ENCODE measurements at places on chromosomes 1 and 21.

- no peak for DNase-seq
Measured at GRCh38 chr1:247299723-247300381, 31.8 kb downstream of the ZNF496 start.

GRCh38 chr1:166721145-166721544, 118.1 kb upstream of the POGK start:
- no peak for DNase-seq

DNA sequence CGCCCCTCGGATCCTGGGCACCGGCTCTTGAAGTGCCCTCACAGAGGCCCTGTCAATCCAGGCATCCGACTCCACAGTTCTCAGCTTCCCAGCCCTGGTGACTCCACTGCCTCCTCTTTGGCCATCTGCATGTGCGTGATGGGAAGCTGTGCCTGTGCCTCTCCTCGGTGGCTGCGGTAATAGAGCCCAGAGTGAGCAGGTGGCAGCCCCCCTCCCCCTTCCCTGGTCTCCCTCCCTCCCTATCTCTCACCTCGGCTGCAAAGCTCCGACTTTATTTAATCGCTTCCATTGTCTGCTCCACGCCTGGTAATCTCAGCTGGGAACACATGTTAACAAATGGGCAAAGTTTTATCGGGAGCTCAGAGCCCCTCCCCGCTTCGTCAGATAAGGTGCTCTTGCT, 91.9 kb downstream of the IGSF21 start:
- DNase-seq, result no peak

- no peak for DNase-seq
Measured at GRCh38 chr1:31345635-31346034, 27.2 kb downstream of the FABP3 start.

DNA sequence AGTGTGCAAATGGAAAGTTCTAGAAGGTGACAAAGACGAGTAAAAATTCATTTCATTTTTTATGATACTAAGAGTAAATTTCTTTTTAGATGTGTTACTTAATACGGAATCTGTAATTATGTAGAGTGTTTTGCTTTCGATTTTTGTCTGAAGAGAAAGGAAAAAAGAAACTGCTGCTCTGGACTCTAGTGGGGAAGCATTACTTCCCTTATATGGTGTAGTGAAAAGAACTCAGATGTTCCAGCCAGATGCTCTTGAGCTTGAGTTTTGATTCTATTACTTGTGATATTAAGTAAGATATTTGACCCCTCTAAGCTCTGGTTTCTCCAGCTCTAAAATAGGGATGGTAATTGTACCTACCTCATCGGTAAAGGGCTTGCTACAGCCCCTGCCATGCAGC, 12.2 kb upstream of the GPR161 start:
- DNase-seq, result peak; percentile 20

- DNase-seq, result no peak
Measured at GRCh38 chr1:151888972-151889570, 20.2 kb downstream of the THEM4 start.

- peak; percentile 82 for DNase-seq
Measured at GRCh38 chr1:183349201-183349711, 68.9 kb downstream of the NMNAT2 start.

GRCh38 chr21:41752231-41752681, 14.6 kb downstream of the RIPK4 start:
- peak; percentile 84 for DNase-seq

DNA sequence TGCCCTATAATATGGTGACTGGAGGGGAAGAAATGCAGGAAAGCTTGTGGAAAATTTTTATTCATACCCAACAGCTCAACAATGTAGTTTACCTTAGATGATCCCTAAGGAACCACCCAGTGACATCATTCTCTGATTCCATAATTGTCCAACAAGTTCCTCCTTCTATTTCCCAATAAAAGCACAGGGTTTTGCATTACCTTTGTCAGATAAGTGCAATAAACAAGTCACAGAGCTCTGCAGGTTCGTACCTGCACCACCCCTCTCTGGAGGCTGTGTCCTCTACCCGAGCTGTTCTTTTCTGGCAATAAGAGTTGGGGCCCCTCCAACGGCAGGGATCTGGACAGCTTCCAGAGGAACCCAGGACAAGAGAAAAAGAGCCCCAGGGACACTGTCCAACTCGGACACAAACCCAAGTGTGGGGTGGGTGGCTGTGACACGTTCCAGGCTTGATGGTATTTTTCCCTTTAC, 38.8 kb downstream of the RCAN1 start:
- peak; percentile 61 for DNase-seq

GRCh38 chr1:173149887-173150286, 57.2 kb downstream of the TNFSF4 start:
- peak; percentile 24 for DNase-seq

DNA sequence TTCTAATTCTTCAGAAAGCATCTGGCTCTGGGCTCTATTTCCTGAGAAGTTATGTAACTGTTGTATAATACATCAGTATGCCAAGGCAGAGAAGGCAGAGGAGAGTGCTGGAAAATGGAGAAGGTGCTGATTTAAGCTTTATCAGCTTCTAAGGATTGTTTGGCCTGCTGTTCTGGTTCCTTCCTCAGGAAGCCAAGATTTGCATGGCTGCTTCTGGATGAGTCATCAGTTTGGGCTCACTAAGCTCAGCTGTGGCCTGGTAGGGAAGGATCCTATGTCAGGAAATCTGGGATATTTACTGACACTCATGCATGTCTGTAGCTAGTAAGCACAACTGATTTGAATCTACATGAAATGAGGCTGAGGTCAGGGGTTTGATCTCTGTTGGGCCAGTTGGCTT, 73.2 kb upstream of the ADGRL4 start:
- peak; percentile 85 for DNase-seq

- no peak for DNase-seq
Measured at GRCh38 chr1:1435911-1436629, 580 bp downstream of the VWA1 start.

DNA sequence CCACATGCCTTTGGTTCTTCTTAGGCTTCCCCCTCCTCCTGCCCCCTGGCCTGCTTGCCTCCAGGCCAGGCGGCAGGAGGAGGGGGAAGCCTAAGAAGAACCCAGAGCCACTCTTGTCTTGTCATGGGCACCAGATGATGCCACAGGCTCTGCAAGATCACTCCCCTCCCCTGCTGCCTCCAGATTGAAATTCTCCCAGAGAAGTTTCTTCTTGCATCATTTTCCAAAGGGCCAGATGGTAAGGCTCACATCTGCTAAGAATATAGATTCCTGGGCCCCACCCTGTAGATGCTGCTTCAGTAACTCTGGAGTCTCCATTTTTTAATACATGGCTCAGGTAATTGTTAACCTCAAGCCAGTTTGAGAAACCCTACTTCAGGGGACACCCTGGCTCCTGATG, 60.8 kb downstream of the FAM163A start:
- no peak for DNase-seq

GRCh38 chr1:23563755-23564374, 4.6 kb upstream of the ID3 start:
- DNase-seq, result no peak

- no peak for DNase-seq
Measured at GRCh38 chr21:42460391-42461184, 35.4 kb downstream of the RSPH1 start.

- peak; percentile 31 for DNase-seq
Measured at GRCh38 chr21:28971171-28971570, 21.5 kb downstream of the LTN1 start.

- DNase-seq, result no peak
Measured at GRCh38 chr1:232792949-232793348, 12.3 kb upstream of the MAP10 start.

GRCh38 chr21:34537838-34538237, 25.8 kb upstream of the KCNE1 start:
- peak; percentile 42 for DNase-seq

DNA sequence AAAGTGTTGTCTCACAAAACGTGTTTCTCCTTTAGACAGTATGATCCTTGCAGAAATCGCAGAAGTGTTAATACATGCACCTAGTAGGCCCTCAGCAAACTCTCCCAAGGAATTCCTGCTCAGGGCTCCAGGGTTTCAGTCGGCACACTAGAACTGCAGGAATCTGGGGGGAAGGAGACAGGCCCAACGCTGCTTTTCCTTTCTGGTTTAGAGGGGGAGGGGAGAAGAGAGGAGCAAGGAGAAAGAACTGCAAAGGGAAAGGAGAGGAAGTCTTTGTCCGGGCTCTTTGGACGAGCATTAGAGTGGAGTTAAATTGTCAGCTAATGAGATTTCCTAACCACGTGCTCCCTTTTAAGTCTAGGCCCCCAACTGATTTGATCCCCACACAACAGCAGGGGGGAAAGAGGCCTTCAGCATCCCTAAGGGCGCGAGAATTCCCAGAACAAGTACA, 103.7 kb upstream of the SOD1 start:
- DNase-seq, result no peak

DNA sequence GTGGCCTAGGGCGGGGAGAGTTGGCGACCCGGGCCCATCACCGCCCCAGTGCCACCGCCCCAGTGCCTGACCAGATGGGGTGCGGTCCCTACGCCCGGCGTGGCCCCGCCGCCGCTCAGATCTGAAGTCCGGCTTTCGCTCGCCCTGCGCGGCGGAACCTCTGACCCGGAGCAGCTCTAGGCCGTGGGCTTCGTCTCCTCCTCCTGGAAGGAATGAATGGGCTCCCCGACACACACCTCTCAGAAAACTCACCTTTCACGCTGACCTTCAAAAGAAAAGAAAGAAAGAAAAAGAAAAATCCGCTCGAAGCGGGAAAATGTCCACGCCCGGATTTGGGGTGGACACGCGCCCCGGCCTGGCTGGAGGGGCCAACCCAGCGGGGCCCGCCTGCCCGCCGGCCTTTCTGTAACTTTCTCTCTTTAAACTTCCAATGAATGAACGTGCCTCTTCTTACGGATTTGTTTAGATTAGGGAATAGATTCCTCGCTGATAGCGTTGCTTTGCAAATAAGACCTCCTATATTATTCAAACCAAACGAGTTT, 5.4 kb upstream of the SIM2 start:
- DNase-seq, result no peak

DNA sequence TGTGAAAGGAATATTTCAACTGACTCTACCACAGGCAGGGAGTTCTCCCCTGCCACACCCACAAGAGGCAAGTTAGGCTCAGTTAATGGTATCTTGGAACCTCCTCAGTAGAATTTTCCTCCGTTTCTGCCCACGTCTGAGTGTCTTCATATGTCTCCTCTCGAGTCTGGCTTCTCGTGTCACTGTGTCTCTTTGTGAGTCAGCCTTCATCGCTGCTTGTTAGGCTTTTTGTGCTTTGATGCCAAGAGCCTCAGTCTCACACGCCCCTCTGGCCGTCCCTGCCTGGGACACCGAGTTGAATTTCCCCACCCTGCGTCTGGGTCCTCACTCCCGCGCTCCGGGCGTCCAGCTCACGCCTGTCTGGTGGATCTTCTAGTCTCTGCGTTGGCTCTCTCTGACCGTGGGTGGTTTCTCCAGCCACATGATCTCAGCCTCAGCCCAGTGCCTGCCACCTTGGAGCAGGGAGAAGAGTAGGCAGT, 125.7 kb upstream of the GADD45A start:
- peak; percentile 64 for DNase-seq

DNA sequence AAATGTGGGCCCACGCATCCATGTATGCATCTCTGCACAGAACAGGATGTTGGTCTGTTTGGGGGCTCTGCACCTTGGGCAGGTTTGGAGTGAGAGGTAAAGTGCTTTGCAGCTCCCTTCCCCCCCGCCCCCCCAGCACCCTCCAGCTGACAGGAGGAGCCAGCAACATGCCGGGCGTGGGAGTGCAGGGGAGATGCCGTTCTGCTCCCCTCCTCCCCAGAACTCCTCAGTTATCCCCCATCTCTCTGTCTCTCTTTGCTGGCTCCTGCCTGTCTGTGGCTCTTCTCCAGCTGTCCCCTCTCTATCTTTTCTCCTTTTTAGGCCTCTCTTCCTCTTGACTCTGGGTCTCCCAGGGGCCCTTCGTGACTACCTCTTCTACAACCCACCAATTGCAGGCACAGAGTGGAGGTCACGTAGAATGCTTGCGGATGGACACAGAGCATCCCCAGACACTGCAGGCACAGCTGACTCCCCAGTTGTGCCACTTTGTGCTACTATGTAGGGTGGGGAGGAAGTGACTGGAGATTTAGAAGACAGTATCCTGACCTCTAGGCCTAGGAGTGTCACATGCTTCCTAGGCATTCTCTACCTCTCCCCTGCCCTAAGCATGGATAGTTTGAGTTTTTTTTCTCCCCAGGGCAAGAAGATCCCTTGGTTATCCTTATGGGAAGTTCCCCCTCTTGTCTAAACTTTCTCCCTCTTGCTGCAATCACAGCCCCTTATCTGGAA, 1.7 kb upstream of the RORC start:
- no peak for DNase-seq

DNA sequence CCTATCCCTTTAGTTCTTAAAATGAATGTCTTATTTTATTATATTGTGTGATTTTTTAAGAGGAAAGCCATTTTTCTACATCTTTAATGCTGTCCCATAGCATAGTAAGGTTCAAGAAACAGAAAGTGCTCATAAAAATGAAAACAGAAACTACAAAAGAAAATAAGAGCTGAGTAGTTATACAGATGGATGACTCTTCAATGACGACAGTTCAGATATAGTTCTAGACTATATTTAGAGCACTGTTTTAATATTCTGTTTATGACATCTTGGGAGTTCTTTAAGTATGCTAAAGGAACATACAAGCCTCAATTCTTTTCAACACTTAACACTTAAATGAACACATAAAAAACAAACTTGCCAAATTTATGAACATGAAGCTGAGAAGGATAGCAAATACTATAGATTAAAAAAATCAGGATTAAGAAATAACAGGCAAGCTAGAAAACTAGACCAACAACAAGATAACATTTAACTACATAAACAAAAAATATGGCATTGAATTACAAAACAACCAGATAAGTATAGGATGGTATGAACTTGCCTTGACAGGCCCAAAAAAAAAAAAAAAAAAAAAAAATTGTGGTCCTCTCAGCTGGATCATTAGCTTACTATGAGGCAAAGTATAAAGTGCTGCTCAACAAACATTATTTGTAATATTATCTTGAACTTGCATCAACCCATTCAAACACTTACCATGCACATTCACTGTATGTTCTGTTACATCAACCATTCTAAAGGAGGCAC, 87.9 kb downstream of the ZZZ3 start:
- no peak for DNase-seq

DNA sequence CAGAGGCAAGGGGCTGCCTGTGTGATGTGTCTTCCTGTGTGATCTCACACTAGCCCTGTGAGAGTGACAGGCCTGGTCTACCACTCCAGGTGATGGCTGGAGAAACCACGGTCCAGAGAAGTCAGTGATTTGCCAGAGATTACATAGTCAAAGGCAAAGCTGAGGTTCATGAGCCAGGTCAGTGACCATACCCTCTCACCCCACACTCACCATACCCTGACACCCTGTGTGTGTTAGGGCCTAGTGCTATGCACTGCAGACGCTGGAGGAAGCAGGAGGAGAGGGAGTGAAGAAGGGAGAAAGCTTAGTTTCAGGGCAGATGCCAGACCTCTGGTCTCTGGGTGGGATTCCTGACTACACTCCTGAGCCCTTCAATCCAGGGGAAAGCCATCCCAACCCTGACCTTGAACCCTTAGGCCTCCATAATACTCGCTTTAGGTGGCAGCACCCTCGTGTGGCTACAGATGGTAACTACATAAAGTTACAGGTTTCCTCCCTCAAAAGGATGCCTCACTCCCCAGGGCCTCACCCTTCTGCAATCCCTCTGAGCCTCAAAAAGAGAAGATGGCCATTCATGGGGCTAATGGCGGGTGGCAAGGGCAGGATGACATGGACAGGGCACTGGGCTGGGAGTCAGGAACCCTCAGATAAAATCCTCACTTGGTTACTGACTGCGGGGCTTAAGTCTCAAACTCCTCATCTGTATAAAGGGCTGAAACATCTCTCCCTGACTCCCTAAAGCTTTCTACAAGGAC, 20.8 kb upstream of the SDC3 start:
- peak; percentile 43 for DNase-seq

Measured in fibroblast of skin of scalp (primary cell).